Bronchial smooth muscle cell (primary cell): ENCODE measurements at places on chromosomes 13 and 19. TPM values are rescaled to one million over a fixed set of nuclear protein-coding genes. Genes with fewer than 3 reads are reported as not detected.

The PRSS57 gene
- total RNA-seq: not detected in 2 replicates

The NLRP4 gene
- not detected in 2 replicates for total RNA-seq

The GRIN2D gene
- 0.17 and 0.63 TPM in 2 replicates for total RNA-seq

The RHPN2 gene
- 0.79 and 2.1 TPM in 2 replicates for total RNA-seq

The CGB8 gene
- total RNA-seq: not detected in 2 replicates

The OR7C1 gene
- not detected in 2 replicates for total RNA-seq

The INSR gene
- total RNA-seq: 14.7 and 35.8 TPM in 2 replicates

The TMEM150B gene
- total RNA-seq: not detected in 2 replicates

The ANGPTL8 gene
- total RNA-seq: not detected in 2 replicates

The KIRREL2 gene
- total RNA-seq: 0.09 TPM in 1 of 2 replicates, not detected in the other
